Activated naive CD4-positive, alpha-beta T cell treated with anti-CD3 and anti-CD28 coated beads, Interleukin-2, amount 10 ng/mL, durations not matched to agents 7 days and 5 days (primary cell): ENCODE measurements at places on chromosomes 12 and 14.

GRCh38 chr12:127459166-127459565, 807.8 kb upstream of the TMEM132C start:
- no peak for DNase-seq

- no peak for DNase-seq
Observed at GRCh38 chr14:68897559-68898155, 81.4 kb downstream of the ACTN1 start.

DNA sequence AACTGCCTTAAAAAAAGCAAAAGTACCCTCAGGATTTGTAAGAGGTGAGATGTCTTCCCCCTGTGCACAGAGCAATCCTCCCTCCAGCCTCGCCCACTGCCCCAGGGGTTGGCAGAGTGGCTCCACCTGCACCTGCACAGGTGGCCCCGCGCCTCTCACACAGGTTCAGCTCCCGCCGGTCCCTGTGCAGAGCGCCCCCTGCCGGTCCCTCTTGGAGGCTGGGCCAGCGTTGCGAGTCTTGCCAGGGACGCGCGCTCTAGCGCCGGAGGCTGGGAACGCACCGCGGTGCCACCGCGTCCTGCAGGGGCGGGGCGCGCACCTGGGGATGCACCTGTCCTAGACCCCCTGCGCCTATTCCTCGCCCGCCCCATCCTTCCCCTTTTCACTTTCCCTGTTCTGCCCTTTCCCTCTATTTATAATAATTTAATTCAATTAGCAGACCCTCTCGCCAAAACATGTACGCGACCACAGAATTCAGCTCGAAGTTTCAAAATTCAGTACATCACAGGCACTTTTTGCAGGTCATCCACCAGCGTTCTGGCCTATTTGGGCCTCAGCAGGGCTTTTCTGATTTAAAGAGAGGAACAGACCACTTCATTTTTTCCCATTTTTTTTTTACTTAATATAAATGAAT, 618.6 kb downstream of the AACS start:
- peak; percentile 53 for DNase-seq

DNA sequence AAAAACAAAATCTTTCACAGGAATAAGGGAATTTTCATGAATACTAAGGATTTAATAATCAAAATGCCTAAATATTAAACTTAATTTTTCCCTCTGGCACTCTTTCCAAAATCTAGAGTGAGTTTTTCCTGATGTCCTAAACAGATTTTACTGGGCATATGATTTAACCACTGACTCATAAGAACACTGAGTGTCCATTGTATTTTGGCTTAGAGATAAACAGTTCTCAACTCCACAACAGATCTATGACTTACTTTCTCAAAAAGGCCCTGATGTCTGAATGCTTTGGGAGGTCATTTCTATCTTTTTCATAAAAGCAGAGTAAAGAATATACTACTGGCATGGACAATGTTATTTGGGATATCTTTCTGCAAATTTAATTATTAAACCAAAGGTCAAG, 15.0 kb downstream of the TMBIM4 start:
- DNase-seq, result no peak

DNA sequence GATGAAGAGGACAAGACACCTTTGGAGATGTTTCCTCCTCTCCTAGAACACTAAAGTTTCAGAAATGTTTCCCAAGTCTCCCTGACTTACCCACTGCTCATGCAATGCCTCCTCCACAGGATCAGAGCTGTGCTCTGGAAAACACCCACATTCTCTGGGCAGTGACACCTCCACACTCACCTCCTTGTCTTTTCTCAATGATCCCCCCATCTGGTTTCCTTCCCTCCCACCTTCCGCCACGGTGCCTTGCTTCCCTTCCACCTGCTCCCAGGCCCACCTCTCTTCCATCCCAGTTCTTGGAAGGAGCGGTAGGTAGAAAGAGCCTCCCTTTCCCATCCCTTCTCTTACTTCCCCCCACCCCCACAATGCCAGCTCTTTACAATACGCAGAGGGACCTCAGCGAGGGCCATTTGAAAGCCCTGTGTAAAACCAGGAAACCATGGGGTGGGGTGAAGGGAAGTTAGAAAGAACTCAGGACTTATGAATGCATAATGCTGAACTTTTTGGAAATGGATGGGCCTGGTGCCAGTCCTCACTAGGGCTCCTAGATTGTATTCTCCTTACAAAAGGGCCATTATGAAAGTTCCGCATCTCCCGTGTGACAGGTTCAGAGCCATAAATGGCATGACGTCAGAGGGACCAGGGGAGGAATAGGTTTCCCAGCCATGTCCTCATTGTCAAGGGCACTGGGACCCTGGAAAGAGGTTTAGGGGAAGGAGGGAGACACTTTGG, 12.8 kb downstream of the FBLN5 start:
- DNase-seq, result no peak

- DNase-seq, result no peak
Observed at GRCh38 chr12:73057428-73057827, 785.3 kb downstream of the TRHDE start.

DNA sequence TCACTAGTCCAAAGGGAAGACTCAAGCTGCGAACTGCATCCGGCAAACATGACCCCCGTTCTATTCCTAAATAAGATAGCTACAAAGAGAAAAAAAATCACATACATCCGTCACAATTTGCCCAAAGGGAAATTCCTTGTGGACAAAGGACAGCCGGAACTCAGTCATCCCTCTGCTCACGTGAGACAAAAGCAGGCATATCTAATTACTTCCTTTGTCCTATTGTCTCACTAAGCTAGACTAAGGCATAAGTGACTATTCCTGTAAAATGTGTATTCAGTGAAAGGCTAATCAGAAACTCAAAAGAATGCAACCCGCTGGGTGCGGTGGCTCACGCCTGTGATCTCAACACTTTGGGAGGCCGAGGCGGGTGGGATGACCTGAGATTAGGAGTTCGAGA, 27.2 kb upstream of the NINJ2 start:
- no peak for DNase-seq

- no peak for DNase-seq
Observed at GRCh38 chr14:100224229-100224866, 14.6 kb upstream of the YY1 start.

DNA sequence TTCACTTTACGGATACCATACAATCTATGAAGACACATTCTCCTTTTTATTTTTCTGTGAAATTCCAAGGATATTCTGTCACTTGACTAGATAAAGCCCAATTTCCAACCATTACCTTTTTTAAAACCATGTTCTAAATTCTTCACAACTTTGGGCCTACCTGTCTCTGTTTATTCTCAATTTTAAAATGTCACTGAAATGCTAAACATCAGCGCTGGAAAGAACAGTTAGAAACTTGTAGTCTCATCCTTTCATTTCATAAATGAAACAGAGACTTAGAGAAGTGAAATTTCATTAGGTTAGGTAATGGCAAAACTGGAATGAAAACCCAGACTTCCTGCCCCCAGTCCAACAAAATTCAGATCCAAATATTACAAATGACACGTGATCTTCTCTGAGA, 396.2 kb downstream of the CCDC91 start:
- no peak for DNase-seq

DNA sequence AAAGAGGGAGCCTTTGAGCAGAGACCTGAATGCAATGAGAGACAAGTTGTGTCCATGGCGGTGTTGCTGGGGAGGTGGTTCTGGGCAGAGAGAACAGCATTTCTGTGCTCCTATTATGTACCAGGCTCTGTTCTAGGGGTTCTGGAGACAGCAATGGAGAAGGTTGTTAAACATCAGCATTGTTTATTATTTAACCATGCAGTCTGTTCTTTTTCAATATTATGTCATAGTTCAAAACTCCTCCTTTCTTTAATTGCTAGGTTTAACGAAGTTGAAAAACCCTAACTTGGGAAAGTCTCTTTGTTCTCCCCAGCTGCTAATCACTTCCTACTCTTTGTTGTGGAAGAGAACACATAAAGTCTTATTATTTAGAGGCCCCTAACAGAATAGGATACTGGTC, 279.3 kb downstream of the RAD51B start:
- DNase-seq, result no peak

DNA sequence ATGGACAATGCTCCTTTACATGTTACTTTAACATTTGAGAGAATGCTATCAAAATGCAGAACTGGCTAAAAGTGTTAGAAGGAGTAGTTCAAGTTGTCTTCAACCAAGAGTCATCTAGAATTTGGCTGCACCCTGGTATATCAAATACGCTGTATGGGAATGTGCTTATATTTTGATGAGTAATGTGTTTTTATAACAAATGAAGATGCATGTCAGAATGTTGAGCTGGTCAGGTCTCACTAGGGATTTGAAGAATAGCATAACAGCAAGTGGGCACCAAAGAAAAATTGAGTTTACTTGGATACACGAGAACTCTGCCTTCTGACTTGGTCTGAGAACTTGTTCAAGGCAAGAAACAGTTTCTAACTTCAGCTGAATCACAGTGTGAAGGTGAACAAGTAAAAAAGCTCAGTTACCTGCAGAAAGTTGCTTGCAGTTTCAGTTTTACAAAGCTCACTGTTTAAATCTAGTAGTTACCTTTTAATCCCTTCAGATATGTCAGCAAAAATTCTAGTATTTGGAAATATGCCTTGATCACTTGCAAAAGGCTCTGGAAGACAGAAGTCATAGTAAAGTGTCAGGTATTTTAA, 82.3 kb downstream of the PDE3A start:
- DNase-seq, result no peak

GRCh38 chr12:132535019-132535418, 45.1 kb downstream of the FBRSL1 start:
- DNase-seq, result no peak

- DNase-seq, result peak; percentile 60
Observed at GRCh38 chr14:52692248-52692962, 3.0 kb downstream of the ERO1A start.

GRCh38 chr14:100239211-100239839, 381 bp downstream of the YY1 start:
- DNase-seq, result peak; percentile 50

DNA sequence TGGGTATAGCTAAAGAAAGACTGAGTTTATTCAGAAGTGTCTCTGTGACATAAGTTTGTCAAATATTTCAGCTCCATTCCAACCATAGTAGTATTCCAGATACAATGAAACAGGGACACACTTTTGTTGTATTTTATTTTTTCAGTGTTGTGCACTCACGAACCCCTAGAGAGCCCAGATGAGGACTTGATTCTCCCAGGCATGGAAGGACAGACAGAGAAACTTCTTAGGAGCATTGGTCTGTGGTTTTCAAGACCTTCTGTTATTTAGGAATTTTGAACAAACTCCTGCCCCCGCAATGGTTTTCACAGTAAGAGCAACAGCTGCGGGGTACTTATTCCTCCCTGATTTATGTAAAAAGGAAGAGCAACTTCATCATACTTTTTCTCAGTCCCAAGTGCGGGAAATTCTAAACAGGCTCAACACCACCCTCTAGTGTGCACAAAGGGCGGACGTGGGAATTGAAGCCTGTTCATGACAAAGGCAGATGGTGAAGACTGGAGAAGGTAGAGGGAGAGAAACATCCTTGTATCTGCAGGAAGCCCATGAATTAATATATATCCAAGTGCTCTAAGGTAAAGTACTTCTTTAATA, 147.6 kb downstream of the PAH start:
- peak; percentile 56 for DNase-seq

DNA sequence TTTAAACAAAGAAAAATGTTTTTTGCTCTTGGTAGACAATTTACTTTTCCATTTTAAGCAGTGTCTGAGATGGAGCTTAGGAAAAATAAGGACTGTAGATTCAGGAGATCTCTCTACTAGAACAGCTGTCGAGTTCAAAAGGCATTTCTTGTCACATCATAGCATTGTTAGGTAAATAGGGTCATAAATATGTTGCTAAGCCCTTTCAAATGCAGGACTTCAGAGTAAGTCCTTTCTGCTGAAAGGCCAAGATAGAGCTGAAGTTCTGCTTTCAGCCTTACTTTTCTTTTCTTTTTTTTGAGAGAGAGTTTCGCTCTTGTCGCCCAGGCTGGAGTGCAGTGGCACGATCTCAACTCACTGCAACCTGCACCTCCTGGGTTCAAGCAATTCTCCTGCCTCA, 98.2 kb downstream of the SYNE2 start:
- DNase-seq, result no peak

- no peak for DNase-seq
Observed at GRCh38 chr14:50541159-50541567, 8.8 kb upstream of the MAP4K5 start.

GRCh38 chr12:123264642-123265041, 7.0 kb downstream of the CDK2AP1 start:
- DNase-seq, result peak; percentile 44

GRCh38 chr12:78261901-78262300, 431.2 kb downstream of the NAV3 start:
- no peak for DNase-seq

GRCh38 chr14:30651937-30652336, 29.8 kb downstream of the SCFD1 start:
- no peak for DNase-seq

DNA sequence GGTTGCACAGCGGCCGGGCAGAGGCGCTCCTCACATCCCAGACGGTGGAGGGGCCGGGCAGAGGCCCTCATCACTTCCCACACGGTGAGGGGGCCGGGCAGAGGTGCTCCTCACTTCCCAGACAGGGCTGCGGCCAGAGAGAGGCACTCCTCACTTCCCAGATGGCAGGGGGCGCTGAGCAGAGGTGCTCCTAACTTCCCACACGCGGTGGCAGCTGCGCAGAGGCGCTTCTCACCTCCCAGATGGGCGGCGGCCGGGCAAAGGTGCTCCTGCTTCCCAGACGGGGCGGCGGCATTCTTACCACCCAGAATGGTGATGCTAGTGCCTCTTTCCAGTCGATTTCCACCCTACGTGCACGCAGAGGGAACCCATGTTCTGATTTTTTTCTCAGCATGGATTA, 304.4 kb downstream of the RGS6 start:
- no peak for DNase-seq

GRCh38 chr12:21583587-21583986, 21.1 kb downstream of the GYS2 start:
- no peak for DNase-seq

- peak; percentile 35 for DNase-seq
Observed at GRCh38 chr12:4421590-4422031, 24.0 kb downstream of the FGF6 start.

- DNase-seq, result peak; percentile 76
Observed at GRCh38 chr12:57845478-57846284, 848 bp downstream of the CTDSP2 start.

- no peak for DNase-seq
Observed at GRCh38 chr14:39483682-39484081, 51.4 kb upstream of the FBXO33 start.

DNA sequence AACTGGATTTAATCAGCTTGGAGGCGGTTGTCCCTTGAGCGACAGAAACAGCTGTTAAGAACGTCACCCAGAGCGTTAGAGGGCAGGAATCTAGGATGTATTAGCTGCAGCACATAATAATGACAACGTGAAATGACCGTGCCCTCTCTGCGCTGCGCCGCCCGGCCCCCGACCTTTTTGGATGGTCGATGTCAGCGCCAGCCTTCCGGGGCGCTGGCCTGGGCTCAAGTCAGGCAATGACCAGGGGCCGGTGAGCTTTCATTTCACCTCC, 427 bp upstream of the TMEM120B start:
- DNase-seq, result peak; percentile 48

- DNase-seq, result no peak
Observed at GRCh38 chr12:43914923-43915468, 79.1 kb downstream of the TMEM117 start.

GRCh38 chr14:90842726-90843125, 26.5 kb upstream of the TTC7B start:
- DNase-seq, result no peak

GRCh38 chr14:102878970-102879460, 43.4 kb upstream of the AMN start:
- no peak for DNase-seq
